ENCODE measurements at places on chromosomes 1 and 21.

- no peak for DNase-seq
These were observed 32.9 kb upstream of the TTLL7 start for GRCh38 chr1:84031802-84032327.

DNA sequence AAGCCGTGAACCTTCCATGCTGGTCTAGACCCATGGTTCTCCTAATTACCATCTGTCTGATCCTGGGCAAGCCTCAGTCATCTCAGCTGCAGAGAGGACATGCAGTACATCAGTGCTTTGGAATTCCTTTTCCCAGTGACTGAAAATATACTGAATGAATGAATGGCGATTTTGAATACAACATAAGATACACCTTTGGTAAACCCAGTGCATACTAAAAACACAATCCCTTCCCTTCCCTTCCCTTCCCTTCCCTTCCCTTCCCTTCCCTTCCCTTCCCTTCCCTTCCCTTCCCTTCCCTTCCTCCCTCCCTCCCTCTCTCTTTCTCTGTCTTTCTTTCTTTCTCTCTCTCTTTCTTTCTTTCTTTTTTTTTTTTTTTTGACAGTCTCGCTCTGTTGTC, 21.3 kb upstream of the PLXNA2 start:
- no peak for DNase-seq

DNA sequence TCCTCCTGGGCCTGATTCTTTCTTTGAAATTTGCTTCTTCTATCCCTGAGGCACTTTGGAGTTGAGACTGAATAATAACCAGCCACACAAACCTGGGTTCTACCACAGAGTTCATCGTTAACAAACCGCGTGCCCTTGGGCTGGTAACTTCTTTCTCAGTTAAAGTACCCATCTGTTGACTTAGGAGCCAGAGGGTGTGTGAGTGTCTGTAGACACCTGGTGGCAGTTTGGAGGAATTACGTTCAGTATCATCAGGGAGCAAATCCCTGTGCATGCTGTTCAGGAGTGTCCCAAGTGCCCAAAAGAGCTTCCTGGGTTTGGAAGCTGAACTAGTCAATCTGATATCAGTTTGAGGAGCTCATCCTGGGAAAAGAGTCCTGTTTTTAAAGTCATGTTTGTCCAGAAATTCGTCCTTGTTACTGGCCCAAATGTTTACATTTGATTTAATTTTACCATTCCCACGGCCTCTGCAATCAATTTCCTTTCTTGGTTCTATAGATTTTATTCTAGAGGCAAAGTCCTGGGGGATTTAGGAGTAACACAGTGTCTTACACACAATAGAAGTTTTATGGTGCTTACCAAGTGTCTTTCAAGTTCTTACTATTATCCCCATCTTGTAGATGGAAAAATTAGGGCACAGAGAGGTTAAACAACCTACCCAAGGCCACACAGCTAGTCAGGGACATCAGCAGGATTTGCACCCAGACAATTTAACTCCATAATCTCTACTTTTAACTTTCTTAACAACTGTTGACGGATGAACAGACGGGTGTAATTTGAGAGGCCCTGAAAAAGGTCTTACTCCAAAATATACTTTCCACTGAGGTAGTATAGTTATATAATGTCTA, 26.7 kb upstream of the RPTN start:
- peak; percentile 45 for DNase-seq

DNA sequence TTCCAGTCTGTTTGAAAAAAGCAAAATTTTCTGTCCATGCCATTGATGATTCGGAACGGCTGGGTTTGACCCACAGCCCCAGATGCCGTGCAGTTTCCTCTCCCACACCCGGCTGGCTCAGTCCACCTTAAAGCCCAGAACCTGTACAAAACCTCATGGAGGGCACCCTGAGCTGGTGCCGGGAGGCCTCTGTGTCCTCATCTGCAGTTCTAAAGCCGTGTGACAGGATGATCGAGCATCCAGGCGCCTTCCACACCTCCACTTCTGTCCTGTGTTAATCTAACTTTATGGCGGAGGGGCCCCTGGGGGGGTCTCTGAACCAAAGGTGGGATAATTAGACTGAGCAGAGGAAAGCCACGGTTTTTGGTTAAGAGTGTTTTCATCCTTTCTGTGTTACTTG, 49.6 kb downstream of the SLC37A1 start:
- no peak for DNase-seq

DNA sequence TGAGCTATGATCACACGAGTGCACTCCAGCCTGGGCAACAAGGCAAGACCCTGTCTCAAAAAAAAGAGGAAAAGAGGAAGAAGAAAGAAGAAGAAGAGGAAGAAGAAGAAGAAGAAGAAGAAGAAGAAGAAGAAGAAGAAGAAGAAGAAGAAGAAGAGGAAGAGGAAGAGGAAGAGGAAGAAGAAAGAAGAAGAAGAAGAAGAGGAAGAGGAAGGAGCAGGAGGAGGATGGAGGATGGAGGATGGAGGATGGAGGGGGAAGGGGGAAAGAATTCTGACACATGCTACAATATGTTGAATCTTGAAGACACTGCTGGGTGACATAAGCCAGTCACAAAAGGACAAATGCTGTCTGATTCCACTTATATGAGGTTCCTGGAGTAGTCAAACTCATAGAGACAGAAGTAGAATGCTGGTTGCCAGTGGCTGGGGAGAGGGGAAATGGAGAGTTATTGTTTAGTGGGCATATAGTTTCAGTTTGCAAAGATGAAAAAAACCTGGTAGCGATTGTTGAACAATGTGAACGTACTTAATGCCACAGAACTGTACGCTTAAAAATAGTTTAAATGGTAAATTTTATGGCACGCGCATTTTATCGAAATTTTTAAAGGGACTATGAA, 47.3 kb upstream of the COA6 start:
- peak; percentile 35 for DNase-seq

GRCh38 chr21:25913479-25913878, 178.7 kb downstream of the GABPA start:
- no peak for DNase-seq

- no peak for DNase-seq
These were observed 18.3 kb upstream of the MAP10 start for GRCh38 chr1:232786845-232787455.

GRCh38 chr1:180057883-180058396, 96.7 kb upstream of the QSOX1 start:
- DNase-seq, result no peak

- no peak for DNase-seq
These were observed 178.1 kb downstream of the ZP4 start for GRCh38 chr1:237712586-237713157.

DNA sequence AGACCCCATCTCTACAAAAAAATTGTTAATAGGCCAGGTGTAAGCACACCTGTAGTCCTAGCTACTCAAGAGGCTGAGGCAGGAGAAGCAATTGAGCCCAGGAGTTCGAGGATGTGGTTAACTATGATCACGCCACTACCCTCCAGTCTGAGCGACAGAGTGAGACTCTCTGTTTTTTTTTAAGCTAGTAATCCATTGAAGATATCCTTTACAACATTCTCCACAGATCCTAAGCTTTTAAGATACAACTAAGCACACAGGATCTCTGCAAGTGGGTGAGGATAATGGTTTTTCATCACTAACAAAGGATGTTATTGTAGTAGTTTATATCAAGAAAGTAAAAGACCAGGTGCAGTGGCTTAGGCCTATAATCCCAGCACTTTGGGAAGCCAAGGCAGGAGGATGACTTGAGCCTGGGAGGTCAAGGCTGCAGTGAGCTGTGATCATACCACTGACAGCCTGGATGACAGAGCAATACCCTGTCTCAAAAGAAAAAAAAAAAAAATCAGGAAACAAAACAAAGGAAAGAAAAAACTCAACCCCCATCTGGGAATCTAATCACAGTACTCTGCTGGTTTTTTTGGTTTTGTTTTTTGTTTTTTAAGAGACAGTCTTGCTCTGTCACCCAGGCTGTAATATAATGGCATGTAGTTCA, 166.1 kb downstream of the RERE start:
- DNase-seq, result no peak

GRCh38 chr1:226370144-226370923, 37.6 kb downstream of the PARP1 start:
- no peak for DNase-seq

- DNase-seq, result no peak
These were observed 40.0 kb downstream of the NTPCR start for GRCh38 chr1:232990176-232991128.

- DNase-seq, result no peak
These were observed 38.0 kb downstream of the PLXNA2 start for GRCh38 chr1:208206092-208206698.

GRCh38 chr21:35168735-35169134, 119.6 kb upstream of the RUNX1 start:
- DNase-seq, result no peak

DNA sequence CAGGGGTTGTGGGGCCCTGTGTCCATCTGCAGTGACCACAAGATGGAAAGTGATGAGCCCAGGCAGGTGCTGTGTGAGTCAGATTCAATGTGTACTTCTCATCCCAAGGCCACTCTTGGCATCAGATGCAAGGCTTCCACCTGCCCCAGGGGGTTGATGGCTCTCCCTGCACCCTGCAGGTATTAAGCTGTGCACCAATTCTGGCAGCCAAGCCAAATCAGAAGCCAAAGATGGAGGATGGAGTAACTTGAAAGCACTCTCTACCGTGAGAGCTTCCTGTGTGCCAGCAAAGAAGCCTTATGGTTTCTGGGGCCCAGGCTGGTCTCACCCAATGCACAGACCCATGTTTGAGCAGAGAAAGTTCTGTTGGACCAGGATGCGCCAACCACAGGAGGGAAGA, 44.3 kb upstream of the TENT5C start:
- no peak for DNase-seq

- DNase-seq, result no peak
These were observed 25.9 kb downstream of the FGGY start for GRCh38 chr1:59322814-59323213.

DNA sequence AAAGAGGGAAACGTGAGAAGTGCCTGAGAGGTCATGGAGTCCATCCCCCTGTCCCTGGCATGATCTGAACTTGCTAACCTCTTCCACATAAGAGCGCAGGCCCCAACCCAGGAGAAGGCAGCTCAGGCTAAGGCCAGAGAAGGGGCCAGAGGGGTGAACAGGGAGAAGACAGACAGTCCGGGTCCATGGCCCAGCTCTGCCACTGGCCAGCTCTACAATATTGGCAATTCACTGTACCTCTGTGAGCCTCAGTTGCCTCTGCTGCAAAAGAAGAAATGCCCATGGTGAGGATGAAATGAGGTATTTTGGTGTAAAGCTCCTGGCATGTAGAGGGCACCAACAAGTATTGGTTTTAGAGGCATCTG, 72.3 kb downstream of the CAMK2N1 start:
- DNase-seq, result no peak

DNA sequence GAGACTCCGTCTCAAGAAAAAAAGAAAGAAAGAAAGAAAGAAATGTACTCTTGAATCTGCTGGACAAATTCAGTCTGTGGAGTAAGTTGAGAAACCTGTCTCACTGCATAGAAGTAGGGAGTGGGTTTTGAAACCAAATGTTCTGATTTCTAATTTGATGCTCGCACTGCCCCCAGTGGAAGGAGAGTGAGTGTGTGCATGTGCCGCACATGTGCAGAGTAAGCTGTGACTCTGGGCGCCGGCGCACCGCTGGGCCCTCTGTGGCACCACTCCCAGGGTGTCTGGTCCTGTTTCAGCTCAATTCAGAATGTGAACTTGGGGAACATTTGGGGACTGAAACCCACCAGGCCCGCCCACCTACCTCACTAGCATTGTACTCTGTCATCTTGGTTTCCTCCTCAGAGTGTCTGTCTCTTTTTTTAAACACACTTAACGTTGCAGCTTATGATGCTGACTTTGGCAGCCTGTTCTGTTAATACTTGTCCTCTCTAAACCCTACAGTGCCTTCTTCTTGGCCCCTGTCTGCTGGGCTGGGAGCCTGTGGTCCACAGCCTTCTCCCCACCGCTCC, 104.6 kb downstream of the CACNA1E start:
- DNase-seq, result no peak

GRCh38 chr1:78355656-78356055, 135.1 kb upstream of the PTGFR start:
- no peak for DNase-seq

DNA sequence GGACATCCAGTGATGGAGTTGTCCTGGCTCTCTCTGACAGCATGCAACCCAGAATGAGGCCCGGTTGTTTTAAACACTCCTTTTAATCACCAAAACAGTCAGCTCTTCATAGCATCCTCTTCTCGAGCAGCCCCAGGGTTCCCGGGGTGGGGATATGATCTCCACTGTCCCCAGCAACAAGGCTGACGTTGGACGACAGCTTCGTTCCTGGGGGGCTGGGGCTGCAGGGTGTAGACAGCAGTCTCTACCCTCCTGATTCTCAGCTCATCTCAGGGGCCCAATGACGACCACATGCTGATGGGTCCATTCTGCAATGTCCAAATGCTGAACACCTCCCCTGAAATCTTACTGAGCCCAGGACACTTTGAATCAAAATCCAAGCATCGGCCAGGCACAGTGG, 27.0 kb downstream of the TRIM11 start:
- DNase-seq, result peak; percentile 2

GRCh38 chr1:113617438-113618141, 141.7 kb downstream of the PHTF1 start:
- DNase-seq, result no peak

DNA sequence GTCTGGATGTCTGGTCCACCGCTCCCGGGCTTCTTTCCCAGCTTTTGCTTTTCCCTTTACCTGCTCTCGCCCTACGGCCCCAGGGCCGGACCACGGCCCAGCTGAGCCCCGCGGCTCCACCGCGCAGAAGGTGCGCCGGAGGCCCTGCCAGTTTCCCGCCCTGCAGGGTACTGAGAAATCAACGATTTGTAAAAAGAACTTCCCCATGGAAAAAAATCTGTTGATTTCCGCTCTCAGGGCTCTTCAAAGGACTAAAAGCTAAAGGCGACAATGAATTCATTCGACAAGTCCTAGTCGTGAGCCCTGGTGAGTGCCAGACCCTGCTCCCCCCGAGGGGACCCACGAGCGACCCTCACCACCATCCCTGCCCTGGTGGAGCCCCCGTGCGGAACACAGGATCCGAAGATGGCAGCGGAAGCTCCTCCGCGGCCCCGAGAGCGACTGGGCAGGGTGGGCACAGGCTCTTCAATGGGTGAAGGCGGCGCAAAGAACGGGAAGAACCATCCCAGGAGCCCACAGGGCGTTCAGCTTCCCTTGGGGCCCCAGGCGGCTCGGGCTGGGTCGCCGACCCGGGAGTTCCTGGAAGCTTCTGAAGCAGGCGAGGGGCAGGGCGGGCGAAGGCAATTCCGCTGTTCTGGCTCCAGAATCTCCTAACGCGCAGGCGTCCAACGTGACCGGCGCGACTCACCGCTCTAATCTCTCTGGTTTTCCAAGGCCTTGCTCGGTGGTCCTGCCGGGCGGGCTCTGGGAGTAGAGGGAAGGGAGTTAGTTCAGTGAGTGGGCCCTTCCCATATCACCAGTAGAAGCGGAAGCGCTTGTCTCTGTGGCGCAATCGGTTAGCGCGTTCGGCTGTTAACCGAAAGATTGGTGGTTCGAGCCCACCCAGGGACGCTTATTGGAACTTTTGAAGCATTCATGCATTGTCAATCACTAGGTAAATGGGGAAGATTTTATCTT, 6.6 kb upstream of the RNU1-2 start:
- peak; percentile 73 for DNase-seq

GRCh38 chr1:22471078-22471477, 19.4 kb downstream of the ZBTB40 start:
- no peak for DNase-seq

GRCh38 chr1:14613926-14614325, 15.4 kb downstream of the KAZN start:
- no peak for DNase-seq

All from CD4-positive, alpha-beta T cell treated with Interleukin-17A for 4 hours (primary cell).